ENCODE measurements at places on chromosomes 5 and 9.

- DNase-seq: no peak
Measured at GRCh38 chr5:139369181-139369580, 13.9 kb downstream of the SLC23A1 start.

GRCh38 chr5:53613061-53613460, 52.6 kb downstream of the NDUFS4 start:
- DNase-seq: no peak

DNA sequence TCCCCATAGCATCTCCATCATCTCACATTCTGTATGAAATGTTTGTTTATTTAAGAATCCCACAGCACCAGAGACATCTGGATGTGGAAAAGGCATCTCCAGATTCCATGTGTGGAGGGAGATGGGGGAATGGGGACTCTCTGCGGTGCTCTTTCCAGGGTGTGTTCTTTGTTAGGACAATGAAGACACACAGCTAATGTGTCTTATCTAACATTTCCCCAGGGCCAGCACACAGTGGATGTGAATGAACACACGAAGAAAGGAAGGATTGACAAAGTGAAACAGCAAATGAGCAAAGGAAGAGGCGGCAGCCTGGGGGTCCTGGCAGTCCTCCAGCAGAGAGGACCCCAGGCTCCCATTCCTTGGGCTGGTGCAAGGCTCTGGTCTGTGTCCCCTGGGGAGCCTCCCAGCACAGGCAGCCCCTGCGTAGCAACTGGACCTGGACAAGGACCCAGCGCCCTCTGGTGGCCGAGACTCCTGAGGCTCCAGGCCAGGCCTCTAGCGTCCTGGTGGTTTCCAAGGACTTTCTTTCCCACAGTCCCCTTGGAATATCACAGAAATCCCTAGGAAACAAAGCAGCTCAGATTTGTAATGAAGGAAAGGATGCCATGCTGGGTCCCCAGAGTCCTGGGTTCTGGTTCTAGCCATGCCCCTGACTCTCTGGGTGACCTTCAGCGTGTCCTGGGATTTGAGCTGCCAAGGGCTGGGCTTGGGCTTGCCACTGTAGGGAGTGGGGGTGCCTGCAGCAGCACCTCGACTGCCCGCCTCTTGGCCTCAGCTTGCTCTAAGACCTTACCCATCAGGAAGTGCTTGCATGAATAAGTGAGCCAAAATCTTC, 3.5 kb upstream of the PDLIM7 start:
- DNase-seq: peak; percentile 86

- DNase-seq: no peak
Measured at GRCh38 chr5:159765760-159766517, 150.3 kb upstream of the ADRA1B start.

DNA sequence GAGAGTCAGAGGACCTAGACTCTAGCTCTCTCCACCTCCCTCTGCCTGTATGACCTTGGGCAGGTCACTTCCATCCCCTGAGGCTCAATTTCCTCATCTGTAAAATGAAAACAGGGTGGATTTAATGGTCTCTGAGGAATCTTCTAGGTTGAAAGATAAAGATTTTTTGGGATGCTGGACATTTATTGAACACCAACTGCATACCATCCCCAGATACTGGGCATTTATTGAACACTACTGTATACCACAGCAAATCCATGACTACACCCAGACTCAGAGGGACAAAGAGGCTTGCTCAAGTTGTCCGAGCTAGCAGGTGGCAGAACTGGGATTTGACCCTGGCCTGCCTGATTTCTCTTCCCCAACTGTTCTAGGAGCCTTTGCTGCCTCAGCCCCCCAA, 25.0 kb upstream of the CPLX2 start:
- DNase-seq: no peak

- no peak for DNase-seq
Measured at GRCh38 chr5:68272289-68272688, 56.7 kb downstream of the PIK3R1 start.

- DNase-seq: no peak
Measured at GRCh38 chr9:126694206-126695081, 80.7 kb downstream of the LMX1B start.

DNA sequence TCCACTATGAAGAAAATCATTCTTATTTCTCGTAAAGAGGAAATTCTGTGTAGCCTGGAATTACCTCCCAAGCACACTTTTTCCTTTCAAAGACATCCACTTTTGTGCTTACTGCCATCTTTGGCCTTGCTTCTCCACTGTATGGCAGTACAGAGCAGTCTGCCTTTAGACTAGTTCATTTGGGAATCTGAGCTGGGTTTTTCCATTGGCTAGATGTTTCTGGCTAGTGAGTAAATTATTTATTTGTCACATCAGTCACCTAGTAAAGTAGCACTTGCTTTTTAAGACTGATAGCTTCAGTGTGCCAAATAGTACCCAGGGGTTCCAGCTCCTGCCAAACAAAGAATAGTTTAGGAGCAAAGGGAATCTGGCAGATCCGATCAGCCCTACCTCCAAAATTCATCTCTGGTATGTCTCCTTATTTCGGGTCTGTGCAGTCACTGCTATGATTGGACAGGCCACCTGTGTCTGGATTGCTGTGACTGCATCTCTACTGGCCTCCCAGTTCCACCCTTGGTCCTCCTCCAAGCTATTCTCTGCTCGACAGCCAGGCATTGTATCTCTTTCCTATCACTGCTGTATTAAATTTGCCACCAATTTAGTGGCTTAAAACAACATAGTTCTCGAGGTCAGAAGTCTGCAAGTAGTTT, 97.6 kb downstream of the NUDT12 start:
- DNase-seq: no peak

GRCh38 chr5:148809781-148810524, 16.5 kb upstream of the ADRB2 start:
- DNase-seq: no peak

DNA sequence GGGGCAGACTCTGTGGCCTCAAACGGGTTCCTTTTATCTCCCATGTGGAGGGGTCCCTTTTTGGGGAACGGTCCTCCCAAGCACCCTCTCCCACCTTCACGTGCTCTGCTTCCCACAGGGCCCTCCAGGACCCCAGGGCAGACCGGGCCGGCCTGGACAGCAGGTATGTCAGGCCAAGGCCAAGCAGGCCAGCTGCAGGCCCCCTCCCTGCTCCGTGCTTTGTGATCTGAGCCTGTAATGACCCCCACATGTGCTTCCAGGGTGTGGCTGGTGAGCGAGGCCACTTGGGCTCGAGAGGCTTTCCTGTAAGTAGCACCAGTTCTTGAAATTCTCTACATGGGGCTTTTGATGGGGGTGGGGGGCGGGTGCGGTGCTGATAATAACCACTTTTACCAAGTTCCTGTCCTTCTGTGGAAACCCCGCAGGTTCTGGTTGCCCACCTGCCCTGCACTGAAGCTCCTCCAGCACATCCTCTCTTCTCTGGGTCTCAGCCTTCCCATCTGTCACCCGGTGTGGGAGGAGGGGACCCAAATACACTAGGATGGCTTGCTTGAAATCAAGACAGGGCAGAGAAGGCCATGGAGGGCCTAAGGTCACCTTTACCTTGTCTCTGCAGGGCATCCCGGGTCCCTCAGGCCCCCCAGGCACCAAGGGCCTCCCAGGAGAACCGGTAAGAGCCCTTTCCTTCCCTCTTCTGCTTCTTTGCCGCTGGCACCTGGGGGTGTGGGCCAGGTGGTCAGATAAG, 57.9 kb upstream of the ORM1 start:
- DNase-seq: no peak

- DNase-seq: no peak
Measured at GRCh38 chr5:151700820-151701219, 14.1 kb upstream of the SPARC start.

DNA sequence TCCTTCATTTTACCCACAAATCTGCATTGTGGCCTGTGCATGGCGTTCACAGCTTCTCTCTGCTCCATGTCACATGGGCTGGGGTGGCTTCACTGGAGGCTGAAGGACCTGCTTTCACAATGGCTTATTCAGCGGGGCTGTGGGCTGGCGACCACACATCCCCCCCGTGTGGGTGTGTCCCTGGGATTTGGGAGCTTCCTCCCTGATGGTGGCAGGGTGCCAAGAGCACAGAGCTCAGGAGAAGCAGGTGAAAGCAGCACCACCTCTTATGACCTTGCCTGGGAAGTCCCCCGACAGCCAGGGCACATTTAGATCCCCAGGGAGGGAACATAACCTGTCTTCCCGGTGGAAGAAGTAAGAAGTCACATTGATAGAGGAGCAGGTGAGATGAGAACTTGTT, 5.0 kb upstream of the MED10 start:
- DNase-seq: no peak

DNA sequence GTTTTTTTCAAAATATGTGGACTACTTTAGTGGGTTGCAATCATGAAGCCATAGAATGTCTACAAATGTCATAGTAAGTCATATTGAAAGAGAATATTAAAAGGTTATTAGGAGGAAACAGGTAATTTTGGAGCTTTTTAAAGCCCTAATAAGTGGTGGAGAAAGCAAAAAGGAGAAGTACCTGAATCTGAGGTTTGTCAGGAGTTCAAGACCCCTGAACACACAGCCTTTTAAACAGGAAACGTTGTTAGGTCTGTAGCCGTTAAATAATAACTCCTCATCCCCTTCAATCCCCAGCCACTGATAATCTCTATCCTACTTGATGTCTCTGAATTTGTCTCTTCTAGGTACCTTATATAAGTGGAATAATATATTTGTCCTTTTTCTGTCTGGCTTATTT, 51.1 kb downstream of the SPEF2 start:
- DNase-seq: no peak

- no peak for DNase-seq
Measured at GRCh38 chr9:78919701-78920100, 622.8 kb downstream of the PSAT1 start.

DNA sequence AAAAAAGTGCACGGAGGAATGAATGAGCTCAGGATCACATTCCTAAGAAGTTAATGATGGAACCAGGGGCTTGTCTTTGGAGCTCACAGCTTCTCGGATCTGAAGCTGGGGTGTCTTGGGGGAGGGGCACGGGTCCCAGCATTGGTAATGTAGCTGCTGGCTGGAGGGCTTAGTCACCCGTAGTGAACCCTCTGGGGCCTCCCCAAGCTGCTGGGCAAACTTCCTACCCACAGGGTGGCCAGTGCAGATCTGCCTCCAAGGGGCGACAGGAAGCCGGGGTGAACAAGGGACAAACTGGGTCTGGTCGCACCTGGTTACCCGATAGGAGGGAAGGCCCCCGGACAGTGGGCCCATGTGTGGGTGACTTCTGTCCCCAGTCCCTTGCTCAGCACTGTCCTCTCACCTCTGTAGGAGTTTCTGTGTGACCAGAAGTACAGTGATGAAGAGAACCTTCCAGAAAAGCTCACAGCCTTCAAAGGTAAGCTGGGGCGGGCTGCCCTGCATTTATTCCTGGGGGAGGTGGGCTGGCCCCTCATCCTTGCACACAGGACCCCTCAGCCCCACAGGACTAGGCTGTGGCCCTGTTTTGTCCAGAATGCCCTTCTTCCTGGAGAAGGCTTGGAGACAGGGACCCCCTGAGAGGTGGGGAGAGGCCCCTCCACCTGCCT, 14.1 kb upstream of the NUP214 start:
- no peak for DNase-seq

GRCh38 chr5:44640945-44641456, 167.7 kb upstream of the MRPS30 start:
- DNase-seq: no peak

GRCh38 chr5:178336889-178337288, 104.3 kb upstream of the PHYKPL start:
- no peak for DNase-seq

DNA sequence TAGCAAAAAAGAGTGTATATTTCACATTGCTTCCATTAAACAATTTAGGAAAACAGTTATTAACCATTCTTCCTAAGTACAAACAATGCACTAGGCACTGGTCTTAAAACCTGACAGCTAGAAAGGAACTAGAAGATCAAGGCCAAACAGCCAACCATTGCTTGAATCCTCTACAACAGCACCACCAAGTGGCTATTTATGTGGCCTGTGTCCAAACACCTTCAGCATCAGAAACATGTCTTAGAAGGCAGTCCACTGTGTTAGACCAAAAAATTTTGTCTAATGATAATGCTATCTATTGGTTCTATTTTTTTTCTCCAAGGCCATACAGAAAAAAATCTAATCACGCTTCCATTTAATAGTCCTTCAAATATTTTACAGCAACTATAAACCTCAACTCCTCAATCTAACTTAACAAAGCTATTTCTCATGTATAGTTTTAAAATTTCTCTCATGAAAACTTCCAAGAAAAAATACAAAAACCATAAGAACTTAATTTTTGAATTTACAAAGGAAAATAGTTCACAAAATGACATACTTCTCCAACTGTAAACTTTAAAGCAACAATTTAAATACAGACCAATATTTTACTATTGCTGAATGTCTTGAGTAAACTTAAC, 36.1 kb downstream of the CAAP1 start:
- DNase-seq: no peak

DNA sequence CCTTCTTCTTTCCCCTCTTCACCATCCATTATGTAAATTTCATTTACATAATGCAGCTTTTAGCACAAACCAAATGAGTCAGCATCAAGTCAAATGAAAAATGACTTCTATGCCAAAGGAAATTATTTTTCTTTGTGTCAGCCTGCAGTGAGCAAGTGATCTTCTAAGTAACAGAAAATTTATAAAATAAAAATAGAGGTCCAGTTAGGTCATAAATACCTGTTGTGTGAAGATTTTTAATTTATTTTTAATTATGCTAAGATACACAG, 16.7 kb upstream of the THG1L start:
- no peak for DNase-seq

GRCh38 chr5:124315741-124316415, 430.6 kb downstream of the ZNF608 start:
- DNase-seq: no peak

DNA sequence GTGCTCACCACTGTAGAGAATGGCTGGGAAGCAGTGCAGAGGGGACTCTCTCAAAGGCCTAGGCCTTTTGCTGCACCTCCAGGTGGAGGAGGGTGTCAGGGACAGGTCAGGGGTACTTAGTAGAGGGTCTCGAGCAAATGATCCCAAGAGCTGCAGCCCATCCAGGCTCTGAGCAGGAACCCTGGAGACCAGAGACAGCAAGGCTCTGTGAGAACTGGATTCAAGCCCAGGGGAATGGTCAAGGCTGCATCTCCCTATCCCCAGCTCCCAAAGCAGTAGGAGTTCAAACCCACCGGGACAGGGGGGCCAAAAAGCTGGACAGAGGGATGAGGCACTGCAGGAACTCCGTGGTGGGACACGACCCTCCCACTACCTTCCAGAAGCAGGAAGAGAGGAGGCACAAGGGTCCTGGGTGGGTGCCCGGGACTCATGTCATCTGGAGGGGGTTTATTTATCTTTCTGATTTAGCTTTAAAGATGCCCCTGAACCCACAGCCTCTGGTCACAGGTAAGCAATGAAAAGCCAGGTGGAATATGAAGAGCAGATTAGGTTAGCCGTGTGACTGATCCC, 124.8 kb downstream of the MVB12B start:
- no peak for DNase-seq

DNA sequence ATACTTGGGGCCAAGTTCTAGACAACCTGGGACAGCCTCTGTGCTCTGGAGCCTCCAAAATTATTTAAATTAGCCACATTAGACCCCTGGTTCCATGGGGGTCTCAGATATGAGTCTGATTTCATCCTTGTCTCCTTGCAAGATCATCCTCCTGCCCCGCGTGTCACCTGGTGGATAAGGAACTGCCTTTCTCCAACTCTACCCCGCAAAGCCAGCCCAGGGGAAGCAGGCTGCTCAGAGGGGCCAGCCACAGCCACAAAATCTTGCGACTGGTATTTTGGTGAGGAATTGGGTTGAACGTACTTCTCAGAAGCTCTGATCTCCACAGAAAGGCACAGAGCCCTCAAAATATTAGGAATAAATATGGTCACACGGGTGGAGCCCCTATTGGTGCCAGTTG, 101.2 kb downstream of the AK8 start:
- DNase-seq: no peak
